ENCODE measurements at places on chromosomes 1 and 21. TPM values are rescaled to one million over a fixed set of nuclear protein-coding genes. Genes with fewer than 3 reads are reported as not detected.

The PTPRC gene
- 12.3 TPM for total RNA-seq

The CELA2A gene
- total RNA-seq = not detected

The SMPDL3B gene
- total RNA-seq = 3.0 TPM

The NBPF4 gene
- total RNA-seq = not detected

The SELE gene
- 6.9 TPM for total RNA-seq

The MTARC1 gene
- 13.1 TPM for total RNA-seq

The RASAL2 gene
- total RNA-seq = 51.6 TPM

The SLAMF7 gene
- total RNA-seq = 0.22 TPM

The SAMD11 gene
- total RNA-seq = 102 TPM

The FAM72B gene
- 3.7 TPM for total RNA-seq

The ETV3L gene
- not detected for total RNA-seq

The PCBP3 gene
- 72.0 TPM for total RNA-seq

The RNF207 gene
- total RNA-seq = 64.0 TPM

The CELA3B gene
- not detected for total RNA-seq
